ENCODE measurements at places on chromosomes 4 and X. TPM values are rescaled to one million over a fixed set of nuclear protein-coding genes. Genes with fewer than 3 reads are reported as not detected.

- no peak for DNase-seq
Observed at GRCh38 chr4:181018913-181019312, 1224.3 kb upstream of the TENM3 start.

Gene DDIT4L
- 2.5 TPM for polyA plus RNA-seq

Gene ACOX3
- polyA plus RNA-seq, result 17.1 TPM

DNA sequence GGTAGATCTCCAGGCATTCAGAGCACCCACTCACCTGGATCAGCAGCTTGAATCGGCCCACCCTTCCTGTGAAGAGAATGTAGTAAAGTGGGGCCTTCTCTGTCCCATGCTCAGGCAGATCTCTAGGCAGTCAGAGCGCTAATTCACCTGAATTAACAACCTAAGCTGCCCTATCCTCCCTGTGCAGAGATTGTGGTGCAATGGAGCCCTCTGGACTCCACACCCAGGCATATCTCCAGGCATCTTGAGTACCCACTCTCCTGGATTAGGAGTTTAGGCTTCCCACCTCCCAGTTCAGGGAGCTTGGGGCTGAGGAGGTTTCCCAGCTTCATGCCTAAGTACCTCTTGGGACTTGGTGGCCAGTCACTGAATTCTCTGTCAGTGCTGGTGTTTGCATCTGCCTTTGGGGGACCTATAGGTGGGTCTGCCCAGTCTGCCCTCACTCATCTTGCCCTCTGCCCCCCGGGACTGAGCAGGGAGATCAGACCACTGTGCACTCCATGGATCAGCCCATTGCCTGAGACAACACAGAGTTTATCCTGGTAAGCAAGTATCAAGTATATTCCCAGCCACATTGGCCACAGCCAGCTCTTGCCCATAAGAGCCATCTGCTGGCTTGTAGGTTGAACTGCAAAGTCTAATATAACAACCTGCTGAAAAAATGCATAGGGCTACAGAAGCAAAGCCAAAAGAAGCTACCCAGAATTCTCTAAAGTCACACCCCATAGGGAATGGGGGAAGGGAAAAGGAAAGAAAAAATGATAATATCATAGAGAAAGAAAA lies 372.9 kb downstream of the KLHL13 start:
- DNase-seq, result no peak

DNA sequence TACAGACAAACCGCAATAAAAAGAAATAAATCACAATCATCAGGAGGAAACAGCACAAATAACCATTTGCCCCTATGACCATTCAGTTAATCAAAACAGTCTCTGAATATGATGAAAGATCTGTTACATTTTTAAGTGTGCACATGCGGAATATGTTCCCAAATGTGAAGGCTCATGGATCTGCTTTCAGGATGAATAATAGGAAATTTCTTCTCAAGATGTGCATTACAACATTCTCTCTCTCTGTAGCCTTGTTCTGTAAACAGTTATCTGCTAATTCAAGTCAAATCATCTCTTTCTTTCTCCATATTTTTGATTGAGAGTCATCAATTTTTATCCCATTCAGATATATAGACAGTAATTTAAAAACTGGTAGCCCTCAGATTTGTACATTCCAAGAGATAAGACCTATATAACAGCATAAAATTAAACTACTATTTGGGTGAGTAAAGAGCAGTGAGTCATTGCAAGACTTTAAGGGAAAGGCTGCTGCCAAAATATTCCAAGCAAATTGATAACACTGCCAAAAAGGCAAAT lies 433.9 kb upstream of the ATOH1 start:
- no peak for DNase-seq

DNA sequence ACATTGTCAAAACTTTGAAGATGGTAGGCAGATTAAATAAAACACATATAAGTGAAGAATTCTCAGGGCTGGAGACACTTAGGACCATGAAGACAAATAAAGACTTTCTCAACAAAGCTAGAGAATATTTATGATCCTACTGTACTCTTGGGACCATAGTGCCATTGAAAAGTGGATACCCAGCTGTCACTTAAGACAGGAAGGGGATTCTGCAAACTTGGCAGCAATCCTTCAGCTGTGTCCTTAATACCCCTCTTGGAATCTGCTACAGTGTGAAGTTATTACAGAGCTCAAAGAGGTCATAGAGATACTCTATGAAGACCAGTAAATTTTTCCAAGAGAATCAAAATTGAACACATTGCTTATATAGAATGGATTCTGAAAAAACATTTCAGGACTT lies 24.3 kb downstream of the PDE5A start:
- no peak for DNase-seq

Gene TMEM156
- polyA plus RNA-seq, result 3.0 TPM

DNA sequence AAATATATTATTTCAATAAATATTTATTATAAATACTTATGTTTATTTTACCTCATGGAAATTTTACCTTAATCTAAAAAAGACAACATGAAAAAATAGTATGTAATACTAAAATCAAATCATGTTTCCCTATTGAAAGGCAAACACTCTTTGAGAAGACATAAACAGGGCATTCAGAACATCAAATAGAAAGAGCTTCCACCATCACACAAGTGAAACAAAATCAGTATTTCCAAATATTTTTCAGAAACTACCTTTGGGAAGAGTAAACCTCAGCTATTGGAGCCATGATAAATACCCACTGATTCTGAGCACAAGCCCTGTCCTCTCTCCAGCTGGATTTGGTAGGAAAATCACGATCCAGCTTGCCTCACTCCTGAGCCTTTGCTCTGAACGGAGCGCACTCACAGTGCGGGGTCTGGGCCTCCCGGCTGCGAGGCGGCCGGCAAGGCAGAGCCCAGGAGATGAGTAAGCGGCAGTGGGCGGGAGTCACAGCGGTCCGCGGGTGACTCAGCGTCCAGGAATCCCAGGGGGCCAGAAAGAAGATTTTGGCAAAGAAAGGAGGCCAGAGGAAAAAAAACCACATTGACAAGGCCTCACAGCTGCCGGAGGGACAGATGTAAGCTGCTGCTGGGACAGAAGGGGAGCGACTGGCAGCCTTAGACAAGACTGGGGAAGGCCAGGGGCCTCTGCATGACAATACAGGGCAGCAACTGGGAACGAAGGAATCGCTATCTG lies 14.7 kb upstream of the ANXA5 start:
- peak; percentile 59 for DNase-seq

GRCh38 chr4:158322109-158322508 lies 111.8 kb downstream of the TMEM144 start:
- DNase-seq, result no peak

DNA sequence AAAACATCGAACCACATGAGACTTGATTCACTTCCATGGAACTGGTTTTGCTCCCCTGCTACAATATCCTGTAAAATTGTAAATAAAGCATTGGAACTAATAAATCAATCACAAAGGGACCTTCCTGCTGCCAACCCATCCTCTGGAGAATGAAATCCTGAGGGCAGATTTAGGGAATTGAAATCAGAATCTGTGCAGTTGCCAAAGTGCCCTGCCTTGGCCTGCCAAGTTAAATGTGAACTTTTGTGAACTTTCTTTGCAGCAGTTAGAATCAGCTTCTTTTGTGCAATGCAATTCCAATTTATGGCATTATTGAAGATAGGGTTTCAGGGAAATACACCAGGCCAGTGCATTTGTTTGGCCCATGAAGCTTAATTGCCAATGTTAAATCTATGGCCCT lies 263.1 kb downstream of the PTTG2 start:
- no peak for DNase-seq

- DNase-seq, result no peak
Observed at GRCh38 chr4:143383005-143383574, 46.4 kb downstream of the GAB1 start.

Gene BST1
- 15.1 TPM for polyA plus RNA-seq

DNA sequence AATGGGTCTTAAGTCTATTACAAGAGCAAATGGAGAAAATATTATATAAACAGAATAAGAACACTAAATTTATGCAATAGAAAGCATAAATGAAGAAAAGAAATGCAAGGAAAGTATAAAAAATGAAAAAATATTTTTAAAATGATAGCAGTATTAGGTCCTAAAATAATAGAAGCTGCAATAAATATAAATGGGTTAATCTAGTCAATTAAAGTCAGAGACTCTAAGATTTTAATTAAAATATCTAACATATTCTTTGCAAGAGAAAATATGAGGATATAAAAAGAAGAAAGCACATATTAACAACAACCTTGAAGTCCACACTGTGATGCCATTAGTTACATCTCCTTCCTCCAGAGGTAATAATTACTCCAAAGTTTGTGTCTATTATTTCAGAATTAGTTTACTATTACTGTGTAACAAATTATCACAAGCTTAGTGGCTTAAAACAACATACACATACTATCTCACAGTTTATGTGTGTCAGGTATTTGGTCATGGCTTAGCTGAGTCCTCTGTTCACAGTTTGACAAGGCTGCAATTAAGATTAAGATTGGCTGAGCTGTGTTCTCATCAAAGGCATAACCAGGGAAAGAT lies 174.9 kb downstream of the NAA11 start:
- DNase-seq, result no peak

GRCh38 chr4:108261026-108261425 lies 92.3 kb upstream of the LEF1 start:
- no peak for DNase-seq

DNA sequence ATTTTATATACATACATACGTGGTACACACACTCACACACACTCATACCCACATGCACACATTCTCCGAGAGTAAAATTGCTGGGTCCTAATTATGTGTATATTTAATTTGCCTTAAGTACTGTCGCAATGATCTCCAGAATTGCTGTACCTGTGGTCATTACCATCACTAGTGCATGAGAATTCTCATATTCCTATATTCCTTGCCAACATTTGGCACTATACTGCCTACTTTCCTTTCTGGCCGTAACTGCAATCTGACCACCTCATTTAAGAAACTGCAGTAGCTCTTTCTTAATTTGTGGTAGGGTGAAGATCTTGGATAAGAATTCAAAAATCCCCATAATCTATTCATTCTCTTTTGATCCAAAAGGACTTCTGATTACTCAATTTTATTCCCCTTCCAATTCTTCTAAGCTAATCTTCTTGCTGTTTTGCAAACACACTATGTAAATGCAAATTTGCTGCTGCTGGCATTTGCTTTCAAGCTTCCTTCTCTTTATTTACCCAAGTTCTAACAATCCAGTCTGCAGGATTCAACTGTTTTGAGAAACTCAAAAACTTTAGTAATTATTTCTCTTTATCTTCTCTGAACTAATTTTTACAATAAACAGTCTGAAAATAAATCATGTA lies 45.1 kb downstream of the ASIC5 start:
- DNase-seq, result no peak

Gene GLRB
- 16.5 TPM for polyA plus RNA-seq

Measured in left kidney (tissue), 8 donors.